Pulmonary artery endothelial cell (primary cell): ENCODE measurements at places on chromosomes 7 and 10.

DNA sequence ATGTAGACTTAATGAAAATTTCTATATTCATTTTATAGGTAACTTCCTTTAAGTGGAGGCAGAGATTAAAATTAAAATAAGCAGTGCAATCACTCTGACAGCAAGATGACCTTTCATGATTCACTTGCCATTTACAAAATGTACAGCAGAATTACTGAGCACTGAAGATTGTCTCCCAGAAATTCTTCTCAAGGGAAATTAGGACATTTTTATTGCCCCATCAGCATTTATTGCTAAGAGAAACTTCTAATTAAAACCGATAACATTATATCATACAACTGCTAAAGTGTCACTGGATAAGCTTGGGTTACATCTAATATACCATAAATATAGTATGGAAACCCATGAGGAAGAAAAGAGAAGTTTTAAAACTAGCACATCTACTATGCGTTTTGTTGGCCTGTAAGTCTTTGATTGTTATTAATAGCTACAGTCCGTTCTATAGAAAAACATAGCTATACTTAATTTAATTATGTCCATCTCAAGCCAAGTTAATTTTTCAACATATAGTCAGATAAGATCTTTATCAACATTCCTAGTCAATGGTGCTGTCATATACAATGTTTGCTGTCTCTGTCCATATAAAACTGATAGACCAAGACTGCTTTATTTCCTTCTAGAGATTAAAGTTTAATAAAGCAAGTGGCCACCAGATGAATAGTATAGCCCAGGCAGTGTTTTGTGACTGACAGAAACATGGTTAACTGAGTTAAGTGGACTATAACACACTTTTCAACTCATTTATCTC is 217.1 kb upstream of the HGF start:
- no peak for DNase-seq

DNA sequence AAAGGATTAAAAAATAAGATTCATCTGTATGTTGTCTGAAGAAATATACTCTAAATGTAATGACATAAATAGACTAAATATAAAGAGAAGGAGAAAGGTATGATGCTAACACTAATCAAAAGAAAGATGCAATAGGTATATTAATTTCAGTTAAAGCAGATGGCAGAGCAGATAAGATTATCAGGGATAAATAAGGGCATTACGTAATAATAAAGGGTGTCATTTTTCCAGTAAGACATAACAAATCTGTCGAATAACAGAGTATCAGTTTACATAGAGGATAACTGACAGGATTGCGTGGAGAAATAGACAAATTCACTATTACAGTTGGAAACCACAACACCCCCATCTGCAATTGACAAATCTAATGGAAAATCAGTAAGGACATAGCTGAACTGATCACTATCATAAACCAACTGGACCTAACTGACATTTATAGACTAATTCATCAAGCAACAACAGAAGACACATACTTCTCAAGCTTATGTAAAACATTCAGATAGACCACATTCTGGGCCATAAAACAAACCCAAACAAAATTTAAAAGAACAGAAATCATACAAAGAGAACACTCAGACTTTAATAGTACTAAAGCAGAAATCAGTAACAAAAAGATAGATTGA is 384.1 kb upstream of the COBL start:
- no peak for DNase-seq

DNA sequence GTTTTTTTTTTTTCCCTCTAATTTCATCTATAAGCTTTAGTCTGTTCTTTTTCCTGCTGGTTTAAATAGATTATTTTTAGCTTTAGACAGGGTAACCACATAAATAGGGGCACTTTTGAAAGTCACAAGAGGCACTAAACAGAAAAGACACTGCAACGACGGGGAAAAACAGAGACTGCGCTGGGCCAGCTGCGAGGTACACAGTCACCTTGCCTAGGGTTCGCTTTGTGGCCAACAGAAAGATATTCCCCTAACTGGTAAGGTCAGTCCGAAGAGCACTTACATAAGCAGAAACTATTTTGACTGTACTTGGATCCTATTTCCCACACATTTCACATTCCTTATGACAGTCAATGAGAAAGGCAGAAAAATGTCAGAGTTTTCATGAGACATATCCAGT is 175.6 kb upstream of the PHF14 start:
- no peak for DNase-seq

- DNase-seq, result no peak
These were observed 2.7 kb downstream of the EPHA1 start for GRCh38 chr7:143406002-143406357.

- DNase-seq, result no peak
These were observed 199.1 kb upstream of the AHR start for GRCh38 chr7:17099083-17099973.

DNA sequence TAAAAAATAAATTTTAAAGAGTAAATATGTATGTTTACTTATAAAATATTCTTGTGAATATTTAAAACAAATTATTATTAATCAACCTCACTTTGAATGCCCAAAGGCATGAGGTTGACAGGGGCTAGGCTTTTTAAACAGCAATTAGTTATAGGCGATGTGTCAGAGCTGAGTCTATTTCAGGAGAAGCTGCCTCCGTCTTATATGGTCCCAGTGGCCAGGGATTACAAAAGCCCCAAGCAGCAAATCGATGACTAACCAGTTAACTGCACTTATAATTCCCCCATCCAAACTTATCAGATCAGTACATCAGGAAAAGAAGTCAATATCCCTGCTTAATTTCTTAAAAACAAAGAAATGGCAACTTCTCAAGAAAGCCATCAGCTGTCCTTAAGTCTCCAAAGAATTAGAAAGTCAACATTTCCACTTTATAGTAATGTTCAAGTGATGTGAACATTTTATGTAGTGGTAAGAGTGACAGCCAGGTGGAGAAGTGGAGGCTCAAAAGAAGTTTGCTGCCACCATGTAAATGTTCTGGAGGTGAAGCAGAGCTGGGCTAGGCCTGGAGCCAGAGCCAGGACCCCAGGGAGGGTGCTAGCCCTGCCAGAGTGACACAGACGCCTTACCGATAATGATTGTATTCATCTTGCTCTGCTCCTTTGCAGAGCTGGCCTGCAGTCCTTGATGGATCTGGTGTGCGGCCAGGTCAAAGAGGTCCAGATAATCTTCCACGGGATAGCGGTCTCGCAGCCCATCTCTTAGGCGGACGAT is 51.5 kb downstream of the CHST15 start:
- DNase-seq, result no peak

DNA sequence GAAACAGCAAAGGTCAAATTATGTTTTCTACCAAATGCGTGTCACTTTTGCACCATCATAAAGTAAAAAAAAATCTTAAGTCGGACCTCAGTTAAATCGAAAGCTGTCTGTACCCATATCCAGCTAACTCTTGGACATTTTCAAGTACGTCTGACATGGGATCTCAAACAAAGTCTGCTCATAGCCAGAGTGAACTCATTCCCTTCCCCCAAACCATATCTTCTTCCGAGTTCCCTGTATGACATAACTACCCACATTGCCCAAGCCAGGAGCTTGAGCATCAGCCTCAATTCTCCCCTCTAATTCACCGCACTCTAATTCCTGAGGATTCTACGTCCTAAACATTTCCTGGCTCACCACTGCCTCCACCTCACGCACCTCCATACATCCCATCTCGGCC is 44.8 kb upstream of the TARP start:
- DNase-seq, result no peak

DNA sequence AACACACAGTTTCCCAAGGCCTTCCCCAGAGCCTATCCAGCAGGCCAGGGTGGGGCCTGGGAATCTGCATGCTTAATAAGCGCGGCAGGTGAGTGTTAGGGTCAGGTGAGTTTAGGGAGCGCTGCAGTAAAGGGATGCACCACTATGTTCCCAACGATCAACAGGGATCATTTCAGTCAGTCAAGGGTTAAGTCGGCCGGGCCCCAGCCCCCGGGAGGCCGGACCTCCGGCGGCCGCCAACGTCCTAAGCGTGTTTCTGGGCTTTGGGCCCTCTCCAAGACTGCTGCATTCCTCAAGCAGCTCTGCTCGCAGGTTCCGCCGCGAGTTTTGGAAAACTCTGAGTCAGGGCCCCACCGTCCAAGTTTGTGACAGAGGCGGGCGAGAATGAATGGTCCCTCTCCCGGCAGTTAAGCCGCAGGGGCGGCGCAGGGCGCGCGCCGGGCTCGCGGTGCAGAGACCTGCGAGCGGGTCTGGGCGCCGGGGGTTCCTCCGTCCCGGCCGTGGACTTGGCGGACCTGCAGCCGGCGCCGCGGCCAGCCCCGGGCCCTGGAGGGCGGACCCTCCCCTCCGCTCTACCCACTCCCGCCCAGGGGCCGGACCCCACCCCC is 81.6 kb downstream of the ARHGAP22 start:
- DNase-seq, result peak; percentile 37

GRCh38 chr10:112832959-112833358 is 117.1 kb upstream of the TCF7L2 start:
- DNase-seq, result no peak

DNA sequence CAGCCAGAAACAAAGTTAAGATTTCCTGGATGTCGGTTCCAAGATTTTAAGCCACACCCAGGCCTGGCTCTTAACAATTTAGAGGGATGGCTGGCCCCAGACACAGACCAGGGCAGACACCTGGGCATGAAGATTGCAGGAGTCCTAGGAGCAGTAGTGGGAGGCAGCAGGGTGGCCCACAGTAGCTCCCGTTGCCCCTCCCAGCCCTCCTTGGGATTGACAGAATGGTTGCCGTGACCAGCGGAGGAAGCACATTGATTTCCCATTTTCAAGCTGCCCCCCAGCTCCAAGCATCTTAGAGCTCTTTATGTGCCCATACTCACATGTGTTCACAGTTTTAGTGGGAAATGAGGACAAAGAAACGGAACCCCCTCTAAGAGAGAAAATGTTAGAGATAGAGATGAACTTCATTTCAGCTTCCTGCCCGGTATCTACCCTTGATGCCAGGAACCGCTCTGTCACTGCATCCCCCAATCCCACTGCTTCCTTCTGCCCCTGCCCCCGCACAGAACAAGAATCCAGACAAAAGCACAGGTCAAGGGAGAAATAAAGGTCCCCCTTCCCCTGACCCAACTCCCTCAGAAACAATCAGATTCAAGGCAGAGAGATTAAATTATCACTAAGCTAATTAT is 101.1 kb downstream of the PLXNA4 start:
- DNase-seq, result no peak

GRCh38 chr7:37420946-37421695 is 27.5 kb downstream of the ELMO1 start:
- no peak for DNase-seq

- DNase-seq, result no peak
These were observed 77.2 kb upstream of the PLXNA4 start for GRCh38 chr7:132653366-132653930.

DNA sequence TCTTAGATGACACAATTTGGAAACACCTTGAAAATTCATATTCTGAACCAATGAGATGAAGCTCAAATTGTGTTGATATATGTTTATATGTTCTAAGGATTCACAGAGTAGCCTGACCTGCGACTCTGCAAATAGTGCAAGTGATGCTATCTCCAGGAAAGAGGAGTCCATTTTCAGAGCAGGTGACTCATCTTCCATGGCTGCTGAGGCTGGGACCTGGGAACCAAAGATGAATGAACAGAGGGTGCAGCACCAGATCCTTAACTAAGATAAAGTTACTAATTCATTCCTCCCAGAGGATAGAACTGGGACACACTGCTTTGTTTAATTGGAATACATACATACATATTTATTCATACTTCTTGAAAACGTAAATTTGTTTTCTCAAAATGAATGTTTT is 240.6 kb upstream of the SEMA3C start:
- no peak for DNase-seq

GRCh38 chr7:133688483-133689239 is 435.8 kb downstream of the EXOC4 start:
- DNase-seq, result no peak

GRCh38 chr10:119705434-119705831 is 20.4 kb upstream of the INPP5F start:
- DNase-seq, result no peak

- peak; percentile 27 for DNase-seq
These were observed at the start of gene GJC3 for GRCh38 chr7:99928994-99929729. GJC3 (minus strand) TSS chr7:99929620; CDS start chr7:99929620, 0 bp downstream.

DNA sequence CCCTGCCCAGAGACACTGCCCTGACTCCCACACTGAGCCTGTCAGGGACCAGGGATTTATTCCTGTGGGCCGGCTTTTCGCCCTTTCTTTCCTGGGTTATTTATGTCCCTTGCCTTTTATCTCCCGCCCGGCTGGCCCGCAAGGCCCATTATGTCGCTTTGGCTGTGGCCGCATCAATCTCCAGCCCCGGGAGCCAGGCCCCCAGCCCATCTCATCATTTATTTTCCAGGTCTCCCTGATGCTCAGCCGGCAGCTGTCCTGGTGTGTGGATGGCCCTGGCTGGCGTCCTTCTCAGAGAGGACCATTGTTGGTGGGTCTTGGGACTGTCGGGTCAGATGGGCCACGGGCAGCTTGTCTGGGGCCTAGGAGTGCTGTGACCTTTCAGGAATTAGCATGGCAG is 82.3 kb downstream of the FAM241B start:
- no peak for DNase-seq

DNA sequence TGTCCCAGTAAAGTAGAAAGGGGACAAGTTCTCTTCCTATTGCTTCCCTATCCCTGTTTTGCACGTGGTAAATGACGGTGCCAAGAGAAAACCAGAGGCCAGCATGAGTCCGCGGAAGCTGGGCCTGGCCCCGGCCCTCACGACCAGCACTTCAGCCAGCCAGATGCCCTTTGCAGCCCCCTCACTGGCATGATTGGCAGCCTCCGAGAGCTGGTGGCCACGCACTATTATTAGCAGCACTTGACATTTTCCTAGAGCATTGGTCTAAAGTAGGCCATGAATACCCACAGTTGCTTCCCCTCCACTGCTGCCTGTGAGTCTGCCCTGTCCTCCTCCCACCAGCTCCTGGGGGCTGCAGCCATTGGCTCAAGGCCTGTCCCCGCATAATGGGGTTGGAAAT is 369.1 kb downstream of the PLXNA4 start:
- no peak for DNase-seq

- DNase-seq, result no peak
These were observed 170.6 kb downstream of the UBE2H start for GRCh38 chr7:129781928-129782817.

DNA sequence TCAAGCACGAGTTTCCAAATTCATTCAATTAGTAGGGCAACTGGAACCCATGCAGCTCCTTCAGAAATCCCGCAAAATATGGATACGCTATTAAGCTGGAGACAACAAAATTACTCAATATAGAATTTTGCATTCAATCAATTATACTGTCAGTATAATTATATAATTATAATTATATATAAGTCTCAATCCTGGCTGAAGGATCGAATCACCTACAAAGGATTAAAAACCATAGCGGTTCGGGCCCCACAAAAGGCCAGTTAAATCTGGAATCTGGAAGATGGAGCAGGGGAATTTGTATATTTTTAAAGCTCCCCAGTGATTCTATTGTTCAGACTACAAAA is 55.7 kb downstream of the FHIP2A start:
- no peak for DNase-seq

- no peak for DNase-seq
These were observed 15.4 kb downstream of the MALRD1 start for GRCh38 chr10:19063986-19064385.

DNA sequence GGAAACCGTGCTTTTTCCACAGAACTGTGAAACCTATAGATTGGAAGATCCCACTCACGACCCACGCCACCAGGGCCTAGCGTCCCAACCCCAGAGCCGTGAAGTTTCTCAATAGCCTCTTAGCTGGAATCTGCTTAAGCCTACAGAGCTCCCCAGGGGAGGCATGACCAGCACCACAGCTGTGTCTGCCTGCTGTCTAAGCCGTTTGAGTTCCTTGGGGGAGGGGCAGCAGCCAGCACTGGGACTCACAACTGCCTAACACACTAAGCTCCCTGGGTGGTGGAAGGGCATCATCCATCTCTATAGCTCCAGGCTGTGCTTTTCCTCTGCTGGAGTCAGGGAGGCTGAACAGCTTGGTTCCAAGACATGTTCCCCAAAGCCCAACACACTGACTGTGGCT is 26.0 kb upstream of the TMEM140 start:
- DNase-seq, result no peak

GRCh38 chr7:109126404-109127050 is 556.9 kb downstream of the DNAJB9 start:
- DNase-seq, result no peak
